T-helper 17 cell (primary cell): ENCODE measurements at places on chromosomes 7 and 10.

GRCh38 chr10:11068861-11069633 lies 51.4 kb downstream of the CELF2 start:
- peaks cover 53% of the 10 kb centered on the region for H3K27me3 ChIP-seq
- DNase-seq: no peak
- H3K27ac ChIP-seq: no peak overlapping the region
- H3K36me3 ChIP-seq: peaks cover 5% of the 10 kb centered on the region
- no peaks in the 10 kb centered on the region for H3K4me1 ChIP-seq

GRCh38 chr10:21243748-21244257 lies 281.7 kb downstream of the SKIDA1 start:
- no peak overlapping the region for H3K27ac ChIP-seq
- no peak overlapping the region for H3K4me3 ChIP-seq
- DNase-seq: no peak
- H3K27me3 ChIP-seq: peaks cover 6% of the 10 kb centered on the region
- no peaks in the 10 kb centered on the region for H3K36me3 ChIP-seq

- H3K4me1 ChIP-seq: peaks cover 5% of the 10 kb centered on the region
- DNase-seq: no peak
- H3K27me3 ChIP-seq: peaks cover 7% of the 10 kb centered on the region
These were observed 36.8 kb downstream of the CHST3 start for GRCh38 chr10:72001033-72001395.

DNA sequence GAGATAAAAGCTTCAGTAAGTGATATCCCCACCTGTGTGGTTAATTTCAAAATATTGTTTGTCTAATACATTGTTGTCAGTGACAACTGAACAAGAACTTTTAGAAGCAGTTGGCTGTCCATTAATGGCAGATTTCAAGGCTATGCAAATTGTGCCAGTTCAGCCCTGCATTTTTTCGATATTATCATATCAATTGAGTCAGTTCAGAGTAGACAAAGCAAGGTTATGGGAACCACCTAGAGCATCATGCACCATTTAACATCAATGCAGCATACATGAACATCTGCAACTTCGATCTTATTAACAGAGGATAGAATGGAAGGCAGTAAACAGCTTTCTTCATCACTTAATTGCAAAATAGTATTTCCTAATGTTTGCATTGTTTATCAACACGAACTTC lies 180.7 kb upstream of the KAT6B start:
- H3K27ac ChIP-seq: peak overlapping the region; percentile 62
- peaks cover 2% of the 10 kb centered on the region for H3K4me1 ChIP-seq
- DNase-seq: no peak
- no peak overlapping the region for H3K4me3 ChIP-seq

DNA sequence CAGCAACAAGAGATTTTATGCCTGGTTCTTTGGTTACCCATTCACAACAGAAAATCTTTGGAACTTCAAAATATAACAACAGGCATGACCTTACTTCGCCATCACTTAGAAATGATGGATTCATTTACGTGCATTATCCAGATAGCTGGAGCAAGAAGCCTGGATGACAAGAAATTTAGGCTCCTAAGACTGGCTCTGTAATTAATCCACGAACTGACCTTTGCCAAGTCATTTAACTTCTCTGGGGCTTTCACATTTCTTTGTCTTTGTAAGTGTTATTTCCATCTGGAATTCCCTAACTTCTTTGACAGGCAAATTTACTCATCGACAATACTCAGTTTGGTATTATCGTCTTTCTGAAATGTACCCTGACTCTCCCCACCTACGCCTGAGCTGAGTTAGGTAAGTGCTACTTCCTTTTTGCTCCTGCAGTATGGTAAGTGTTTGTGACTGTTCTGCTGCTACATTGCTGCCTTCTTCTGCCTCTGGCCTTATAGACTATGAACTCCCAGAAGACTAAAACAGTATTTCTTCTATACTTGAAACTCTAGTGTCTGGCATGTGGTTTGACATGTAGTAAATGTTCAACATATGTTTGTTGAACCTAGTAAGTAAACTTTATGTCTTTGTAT lies 5.5 kb upstream of the MDFIC start:
- no peak for DNase-seq
- H3K4me1 ChIP-seq: peaks cover 32% of the 10 kb centered on the region

DNA sequence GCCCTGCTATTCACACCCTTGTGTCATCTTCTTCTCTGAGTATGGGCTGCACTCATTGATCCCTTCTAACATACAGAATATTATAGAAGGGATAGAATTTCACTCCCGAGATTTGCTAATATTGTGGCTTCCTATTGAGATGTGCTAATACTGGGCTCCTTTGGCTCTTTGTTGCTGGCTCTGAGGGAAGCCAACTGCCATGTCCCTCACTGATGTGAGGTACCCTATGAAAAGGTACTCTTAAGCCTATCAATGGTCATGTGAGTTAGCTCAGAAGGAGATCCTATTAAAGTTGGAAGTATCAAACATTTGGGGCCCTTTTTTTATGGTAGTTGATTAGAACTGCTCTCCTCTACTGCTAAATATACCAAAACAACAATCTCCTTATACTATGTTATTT lies 665.2 kb upstream of the ZWINT start:
- no peaks in the 10 kb centered on the region for H3K36me3 ChIP-seq
- no peaks in the 10 kb centered on the region for H3K4me1 ChIP-seq
- H3K27ac ChIP-seq: no peak overlapping the region
- no peak overlapping the region for H3K4me3 ChIP-seq
- no peaks in the 10 kb centered on the region for H3K27me3 ChIP-seq

DNA sequence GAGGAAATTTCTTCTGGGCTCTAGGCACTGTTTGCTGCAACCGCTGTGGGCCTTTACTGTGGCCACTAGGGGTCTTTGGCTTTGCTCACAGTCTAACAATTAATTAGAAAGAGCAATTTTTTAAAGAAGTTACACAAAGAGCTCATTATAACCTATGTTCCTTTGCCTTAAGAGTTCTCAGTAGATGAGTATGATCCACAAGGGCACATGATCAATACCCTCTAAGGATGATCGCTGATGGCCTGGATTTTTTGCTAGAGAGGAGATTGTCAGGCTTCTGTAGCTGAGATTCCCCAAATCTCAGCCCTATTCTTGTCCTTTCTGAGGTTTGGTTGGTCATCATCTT lies 80.8 kb upstream of the RHOBTB1 start:
- no peak overlapping the region for H3K27ac ChIP-seq
- no peaks in the 10 kb centered on the region for H3K4me1 ChIP-seq
- peaks cover 49% of the 10 kb centered on the region for H3K27me3 ChIP-seq
- no peak overlapping the region for H3K4me3 ChIP-seq
- no peak for DNase-seq

GRCh38 chr7:112159351-112159750 lies 46.8 kb downstream of the DOCK4 start:
- H3K36me3 ChIP-seq: no peaks in the 10 kb centered on the region
- H3K27ac ChIP-seq: no peak overlapping the region
- no peak overlapping the region for H3K4me3 ChIP-seq

- H3K27me3 ChIP-seq: peaks cover 33% of the 10 kb centered on the region
- H3K4me1 ChIP-seq: peaks cover 9% of the 10 kb centered on the region
- no peak overlapping the region for H3K27ac ChIP-seq
These were observed 16.9 kb upstream of the PRF1 start for GRCh38 chr10:70619271-70620019.

- peaks cover 3% of the 10 kb centered on the region for H3K4me1 ChIP-seq
- peaks cover 5% of the 10 kb centered on the region for H3K36me3 ChIP-seq
- no peak overlapping the region for H3K27ac ChIP-seq
- H3K27me3 ChIP-seq: peaks cover 67% of the 10 kb centered on the region
These were observed 29.7 kb upstream of the SEC61G start for GRCh38 chr7:54788664-54789063.

- no peak overlapping the region for H3K27ac ChIP-seq
- H3K4me1 ChIP-seq: peaks cover 17% of the 10 kb centered on the region
- DNase-seq: no peak
- no peak overlapping the region for H3K4me3 ChIP-seq
- H3K27me3 ChIP-seq: no peaks in the 10 kb centered on the region
These were observed 5.5 kb downstream of the PPA1 start for GRCh38 chr10:70227548-70228320.

DNA sequence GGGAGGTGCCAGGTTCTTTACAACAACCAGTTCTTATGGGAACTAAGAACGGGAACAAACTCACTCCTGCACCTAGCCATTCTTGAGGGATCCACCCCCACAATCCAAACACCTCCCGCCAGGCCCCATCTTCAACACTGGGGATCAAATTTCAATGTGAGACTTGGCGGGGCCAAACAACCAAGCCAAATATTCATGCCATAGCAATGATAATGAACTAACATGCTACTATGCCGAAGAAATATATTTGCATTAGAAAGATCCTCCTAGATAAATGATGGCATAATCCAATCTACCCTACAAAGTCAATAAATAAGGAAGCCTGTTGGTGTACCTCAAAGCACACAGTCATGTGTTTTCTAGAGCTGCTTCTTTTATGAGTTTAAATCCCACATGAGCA lies 57.6 kb downstream of the CCDC71L start:
- no peak for DNase-seq
- peaks cover 10% of the 10 kb centered on the region for H3K4me1 ChIP-seq
- H3K4me3 ChIP-seq: no peak overlapping the region
- H3K27me3 ChIP-seq: no peaks in the 10 kb centered on the region
- H3K36me3 ChIP-seq: no peaks in the 10 kb centered on the region

GRCh38 chr10:86688398-86688921 lies 20.1 kb downstream of the LDB3 start:
- H3K27ac ChIP-seq: peak overlapping the region; percentile 41
- H3K4me3 ChIP-seq: no peak overlapping the region
- no peaks in the 10 kb centered on the region for H3K36me3 ChIP-seq
- DNase-seq: peak; percentile 40
- peaks cover 9% of the 10 kb centered on the region for H3K27me3 ChIP-seq

DNA sequence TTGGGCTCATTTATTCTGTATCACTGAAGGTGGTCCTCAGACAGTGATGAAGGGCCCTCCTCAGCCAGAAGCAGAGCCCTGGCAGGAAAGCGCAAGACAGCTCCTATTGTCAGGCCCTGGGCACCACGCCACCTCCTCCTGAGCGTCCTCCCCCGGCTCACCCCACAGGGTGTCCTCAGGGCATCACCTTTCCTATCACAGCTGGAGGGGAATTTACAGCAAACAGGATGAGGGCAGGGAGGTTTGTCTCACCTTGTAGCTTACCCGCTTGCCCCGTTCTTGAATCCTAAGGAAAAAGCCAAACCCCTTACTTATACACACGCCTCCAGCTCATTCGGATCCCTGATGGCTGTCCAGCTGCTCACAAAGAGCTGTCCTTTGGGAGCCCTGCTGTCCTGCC lies 50.2 kb upstream of the LANCL2 start:
- peaks cover 2% of the 10 kb centered on the region for H3K4me1 ChIP-seq
- no peak for DNase-seq
- peaks cover 23% of the 10 kb centered on the region for H3K27me3 ChIP-seq
- H3K27ac ChIP-seq: no peak overlapping the region
- H3K36me3 ChIP-seq: no peaks in the 10 kb centered on the region
- H3K4me3 ChIP-seq: no peak overlapping the region

DNA sequence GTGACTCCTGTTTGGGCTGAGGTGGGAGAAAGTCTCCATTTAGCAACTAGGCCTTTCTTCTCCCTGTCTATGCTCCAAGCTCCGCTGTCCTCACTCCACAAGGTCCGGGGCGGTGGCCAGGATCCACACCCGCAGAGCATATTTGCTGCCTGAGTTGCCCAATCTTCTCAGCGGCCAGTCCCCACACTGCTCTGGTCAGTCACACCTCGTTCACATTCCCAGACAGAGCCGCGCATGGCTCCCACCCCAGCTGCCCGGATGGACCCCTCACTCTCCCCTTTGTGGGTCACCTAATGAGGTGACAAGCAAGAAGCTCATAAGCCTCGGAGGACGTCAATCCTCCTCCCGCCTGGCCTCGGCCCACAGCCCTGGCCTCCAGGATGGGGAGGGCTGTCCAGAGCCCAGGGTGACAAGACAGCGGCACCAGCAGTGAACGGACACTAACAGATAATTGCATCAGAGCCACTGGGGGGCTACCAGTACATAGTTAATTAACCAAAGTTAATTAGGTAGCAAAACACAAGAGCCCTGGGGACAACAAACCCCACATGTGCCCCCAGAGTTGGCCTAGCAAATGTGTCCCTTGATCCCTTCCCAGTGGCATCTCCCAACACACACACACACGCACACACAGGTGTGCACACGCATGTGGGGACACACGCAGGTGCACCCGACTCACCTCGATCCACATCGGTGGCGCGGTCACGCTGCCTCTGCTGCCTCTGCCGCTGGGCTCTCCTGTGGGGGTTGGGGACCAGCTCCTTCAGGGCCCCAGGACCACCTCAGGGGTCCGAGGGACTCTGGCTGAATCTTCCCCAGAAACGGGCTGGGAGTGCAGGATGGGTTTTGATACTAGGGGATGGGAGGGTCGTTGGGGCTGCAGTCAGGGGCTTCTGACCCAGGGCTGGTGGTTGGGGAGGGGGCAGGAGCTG lies 11.8 kb downstream of the EPHA1 start:
- H3K4me1 ChIP-seq: peaks cover 18% of the 10 kb centered on the region
- H3K4me3 ChIP-seq: no peak overlapping the region

- no peaks in the 10 kb centered on the region for H3K27me3 ChIP-seq
- no peak overlapping the region for H3K4me3 ChIP-seq
- H3K27ac ChIP-seq: no peak overlapping the region
- no peaks in the 10 kb centered on the region for H3K36me3 ChIP-seq
- peaks cover 8% of the 10 kb centered on the region for H3K4me1 ChIP-seq
These were observed 45.2 kb upstream of the BHLHA15 start for GRCh38 chr7:98165827-98166667.

- no peak for DNase-seq
- no peak overlapping the region for H3K27ac ChIP-seq
- H3K4me3 ChIP-seq: no peak overlapping the region
- H3K36me3 ChIP-seq: no peaks in the 10 kb centered on the region
- H3K4me1 ChIP-seq: peaks cover 10% of the 10 kb centered on the region
These were observed 4.0 kb downstream of the CDCA7L start for GRCh38 chr7:21941611-21942141.

- H3K36me3 ChIP-seq: peaks cover 6% of the 10 kb centered on the region
- peaks cover 33% of the 10 kb centered on the region for H3K4me1 ChIP-seq
- H3K27ac ChIP-seq: peak overlapping the region; percentile 66
- no peaks in the 10 kb centered on the region for H3K27me3 ChIP-seq
These were observed 83.0 kb upstream of the ASAH2 start for GRCh38 chr10:50334273-50334672.

DNA sequence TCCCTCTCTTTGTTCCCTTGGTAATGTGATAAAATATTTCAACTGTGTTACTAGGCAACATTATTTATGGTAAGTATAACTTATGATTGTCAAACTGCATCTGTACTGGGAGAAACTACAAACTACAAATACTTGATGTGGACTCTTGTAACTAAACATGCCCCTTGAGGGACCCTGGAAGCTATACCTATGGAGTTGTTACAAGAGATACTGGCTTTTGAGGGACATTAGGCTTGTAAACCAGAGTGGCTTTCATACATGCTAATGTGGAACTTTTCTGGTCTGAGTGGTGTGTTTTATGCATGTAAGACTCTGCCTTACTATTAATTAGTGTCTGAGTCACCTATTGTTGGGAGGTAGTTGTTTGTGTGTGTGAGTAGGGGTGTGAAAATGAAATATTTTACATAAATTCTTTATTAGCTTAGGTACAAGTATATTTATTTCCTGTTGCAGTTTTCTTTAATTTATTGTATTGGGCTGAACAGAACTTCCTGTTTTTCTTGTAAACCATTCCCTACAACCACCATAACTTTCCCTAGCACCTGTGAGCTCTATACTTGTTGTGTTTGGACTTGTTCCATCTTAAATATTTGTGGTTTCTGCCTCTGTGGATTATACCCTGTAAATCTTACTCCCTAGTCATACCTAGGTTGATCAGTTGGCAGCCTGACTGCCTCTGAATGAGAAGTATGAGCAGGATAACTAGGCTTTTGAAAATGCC lies 49.8 kb downstream of the STK31 start:
- no peak overlapping the region for H3K4me3 ChIP-seq
- H3K27ac ChIP-seq: no peak overlapping the region
- no peaks in the 10 kb centered on the region for H3K27me3 ChIP-seq
- no peak for DNase-seq

- no peaks in the 10 kb centered on the region for H3K36me3 ChIP-seq
- no peak for DNase-seq
These were observed 70.9 kb downstream of the DYNC1I1 start for GRCh38 chr7:95843286-95843685.
